ENCODE measurements at places on chromosomes 16 and 17.

DNA sequence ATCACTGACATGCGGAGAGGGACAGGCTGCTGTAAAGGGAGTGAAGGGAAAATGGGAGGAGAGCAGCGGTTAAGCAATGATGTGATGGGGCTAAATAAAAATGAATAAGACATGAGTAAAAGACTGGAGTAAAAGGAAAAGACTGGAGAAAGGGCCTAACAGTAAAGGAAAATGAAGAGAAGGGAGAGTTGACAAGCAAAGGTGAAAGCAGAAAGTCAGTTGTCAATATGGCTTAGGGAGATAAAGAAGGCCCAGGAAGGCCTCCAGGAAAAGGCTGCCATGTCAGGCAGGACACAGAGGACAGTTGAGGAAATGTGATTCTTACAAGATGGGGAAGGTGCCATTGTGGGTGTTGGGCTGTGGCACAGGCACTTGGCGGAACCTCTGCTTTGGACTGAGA is 98.9 kb upstream of the AMZ2 start:
- DNase-seq: no peak

- no peak for DNase-seq
These were observed 9.2 kb downstream of the FAM20A start for GRCh38 chr17:68592009-68592408.

GRCh38 chr16:62955033-62955349 is 918.8 kb upstream of the CDH8 start:
- DNase-seq: no peak

DNA sequence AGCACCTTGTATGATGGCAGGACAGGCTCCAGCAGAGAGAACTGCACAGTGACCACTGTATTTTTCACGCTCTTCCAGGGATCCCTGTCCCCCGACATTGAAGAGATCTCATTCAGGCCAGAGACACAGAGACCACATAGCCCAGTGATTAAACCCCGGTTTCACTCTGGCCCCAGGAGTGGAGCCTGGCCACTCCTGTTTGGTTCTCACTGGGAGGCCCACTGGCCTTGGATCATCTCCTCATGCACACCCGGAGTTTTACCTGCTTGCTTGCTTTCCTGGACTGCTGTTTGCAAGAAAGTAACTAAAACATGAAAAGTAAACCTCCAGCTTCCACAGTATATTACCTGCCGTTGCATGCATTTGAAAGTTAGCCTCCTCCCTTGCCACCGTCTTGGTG is 13.2 kb upstream of the CLEC18C start:
- no peak for DNase-seq

- DNase-seq: no peak
These were observed 2.0 kb upstream of the SCN4A start for GRCh38 chr17:63974594-63975192.

GRCh38 chr17:80770881-80771611 is 220.6 kb upstream of the CHMP6 start:
- DNase-seq: no peak

Measured in stimulated activated CD4-positive, alpha-beta T cell treated with anti-CD3 and anti-CD28 coated beads, Interleukin-12 subunit alpha, Interleukin-12 subunit beta, amount 100 ng/mL, for 4 hours (primary cell).